ENCODE measurements at places on chromosomes 6 and 20.

- no peak for DNase-seq
Observed at GRCh38 chr20:18007534-18008292, 38.9 kb downstream of the MGME1 start.

DNA sequence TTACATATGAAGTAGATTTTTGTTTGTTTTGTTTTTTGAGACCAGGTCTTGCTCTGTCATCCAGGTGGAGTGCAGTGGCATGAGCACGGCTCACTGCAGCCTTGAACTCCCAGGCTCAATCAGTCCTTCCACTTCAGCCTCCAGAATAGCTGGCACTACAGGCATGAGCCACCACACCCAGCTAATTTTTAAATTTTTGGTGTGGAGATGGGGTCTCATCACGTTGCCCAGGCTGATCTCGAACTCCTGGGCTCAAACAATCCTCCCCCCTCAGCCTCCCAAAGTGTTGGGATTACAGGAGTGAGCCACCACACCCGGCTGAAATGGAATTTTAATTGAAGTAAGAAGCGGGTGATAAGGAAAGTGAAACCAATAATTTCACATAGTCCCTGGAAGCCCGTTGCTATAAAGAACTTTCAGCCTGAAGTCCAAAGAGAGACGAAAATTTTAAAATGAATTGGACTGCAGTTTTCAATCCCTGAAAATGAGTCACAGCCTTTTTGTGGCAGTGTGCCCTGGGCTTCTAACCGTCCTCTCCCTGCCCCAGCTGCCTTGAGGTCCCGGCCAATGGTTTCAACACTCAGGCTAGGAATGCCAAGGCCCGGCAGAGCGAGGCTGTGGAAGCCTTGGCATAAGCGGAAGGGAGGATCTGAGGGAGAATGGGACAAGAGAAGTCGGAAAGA is 757 bp downstream of the RAET1E start:
- no peak for DNase-seq

DNA sequence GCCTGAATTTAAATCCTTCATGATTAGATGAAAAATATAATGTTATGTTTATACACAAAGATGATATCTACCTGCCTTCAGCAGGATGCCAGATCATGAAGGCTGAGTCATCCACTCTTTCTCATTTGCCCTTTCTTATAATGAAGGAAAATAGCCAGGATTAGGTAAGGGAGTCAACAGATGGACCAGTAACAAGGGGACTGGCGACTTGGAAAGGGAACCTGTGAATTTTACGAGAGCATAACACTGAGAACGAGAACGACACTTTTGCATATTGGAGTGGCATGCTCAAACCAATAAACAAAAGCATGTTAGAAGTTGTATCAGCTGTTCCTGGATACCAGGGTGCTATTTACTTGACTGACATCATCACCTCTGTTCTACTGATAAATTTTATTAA is 154.0 kb downstream of the LAMP5 start:
- no peak for DNase-seq

GRCh38 chr6:151589667-151590066 is 95.8 kb downstream of the CCDC170 start:
- DNase-seq = no peak
